ENCODE measurements at places on chromosomes 2 and 18.

GRCh38 chr18:72830109-72830508, 37.7 kb downstream of the NETO1 start:
- no peak for DNase-seq

- DNase-seq: no peak
These were observed 73.3 kb upstream of the ATIC start for GRCh38 chr2:215238485-215239098.

- peak; percentile 45 for DNase-seq
These were observed 26.3 kb upstream of the CASP8 start for GRCh38 chr2:201233812-201234662.

DNA sequence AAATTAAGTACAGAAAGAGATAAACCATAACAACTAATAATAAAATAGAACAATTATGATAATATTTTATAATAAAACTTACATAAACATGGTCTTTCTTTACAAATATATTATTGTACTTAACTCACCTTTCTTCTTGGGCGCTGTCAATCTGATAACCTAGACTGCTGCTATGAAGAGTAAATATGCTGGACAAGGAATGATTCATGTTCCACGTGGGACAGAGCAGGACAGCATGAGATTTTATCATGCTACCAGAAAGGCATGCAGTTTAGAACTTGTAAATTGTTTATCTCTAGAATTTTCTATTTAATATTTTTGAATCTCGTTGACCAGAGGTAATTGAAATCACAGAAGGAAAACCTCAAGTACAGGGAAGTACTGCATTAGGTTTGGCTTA, 210.7 kb downstream of the ANKRD30B start:
- no peak for DNase-seq

DNA sequence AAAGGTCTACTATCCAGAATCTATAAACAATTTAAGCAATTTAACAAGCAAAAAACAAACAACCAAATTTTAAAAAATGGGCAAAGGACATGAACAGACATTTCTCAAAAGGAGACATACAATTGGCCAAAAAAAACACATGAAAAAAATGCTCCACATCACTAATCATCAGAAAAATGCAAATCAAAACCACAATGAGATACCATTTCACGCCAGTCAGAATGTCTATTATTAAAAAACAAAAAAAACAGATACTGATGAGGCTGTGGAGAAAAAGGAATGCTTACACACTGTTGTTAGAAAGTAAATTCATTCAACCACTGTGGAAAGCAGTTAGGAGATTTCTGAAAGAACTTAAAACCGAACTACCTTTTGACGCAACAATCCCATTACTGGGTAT, 66.4 kb upstream of the SESTD1 start:
- DNase-seq: no peak

DNA sequence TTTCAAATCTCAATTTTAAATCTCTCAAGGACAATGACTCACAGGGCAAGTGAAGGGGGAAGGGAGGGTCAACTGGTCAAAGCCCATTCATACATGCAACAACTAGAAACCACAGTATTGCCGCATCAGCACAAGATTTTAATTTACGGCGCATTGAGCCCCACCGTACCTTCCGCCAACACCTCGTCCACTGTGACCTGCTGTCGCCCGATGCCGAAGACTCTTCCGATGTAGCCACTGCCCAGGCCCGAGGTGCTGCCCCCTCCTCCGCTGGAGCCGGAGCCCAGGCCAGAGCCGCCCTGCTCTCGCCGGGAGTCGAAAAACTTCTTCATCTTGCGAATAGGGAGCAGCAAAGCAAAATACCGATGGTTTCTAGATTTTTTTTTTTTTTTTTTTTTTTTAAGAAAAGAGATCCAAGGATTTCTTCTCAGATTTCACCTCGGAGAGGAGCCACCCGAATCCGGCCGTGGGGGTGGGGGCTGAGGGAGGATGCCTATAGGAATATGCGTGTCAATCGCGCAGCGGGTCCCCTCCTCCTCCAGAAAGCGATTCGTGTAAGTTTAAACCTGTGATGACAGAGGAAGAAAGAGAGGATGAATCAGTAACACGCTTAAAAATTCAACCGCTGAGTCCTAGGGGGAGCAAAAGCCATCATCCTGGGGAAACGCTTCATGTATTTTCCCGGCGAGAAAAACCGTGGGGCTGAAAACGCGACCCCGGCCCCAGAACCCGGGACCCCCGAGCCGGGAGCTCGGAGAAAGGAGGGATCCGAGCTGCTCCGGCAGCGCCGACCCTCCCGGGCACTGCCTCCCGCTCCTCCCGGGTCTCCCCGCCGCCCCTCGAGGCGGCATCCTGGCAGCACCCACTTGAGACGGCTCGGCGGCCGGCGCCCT, 584 bp downstream of the AAK1 start:
- DNase-seq: no peak

DNA sequence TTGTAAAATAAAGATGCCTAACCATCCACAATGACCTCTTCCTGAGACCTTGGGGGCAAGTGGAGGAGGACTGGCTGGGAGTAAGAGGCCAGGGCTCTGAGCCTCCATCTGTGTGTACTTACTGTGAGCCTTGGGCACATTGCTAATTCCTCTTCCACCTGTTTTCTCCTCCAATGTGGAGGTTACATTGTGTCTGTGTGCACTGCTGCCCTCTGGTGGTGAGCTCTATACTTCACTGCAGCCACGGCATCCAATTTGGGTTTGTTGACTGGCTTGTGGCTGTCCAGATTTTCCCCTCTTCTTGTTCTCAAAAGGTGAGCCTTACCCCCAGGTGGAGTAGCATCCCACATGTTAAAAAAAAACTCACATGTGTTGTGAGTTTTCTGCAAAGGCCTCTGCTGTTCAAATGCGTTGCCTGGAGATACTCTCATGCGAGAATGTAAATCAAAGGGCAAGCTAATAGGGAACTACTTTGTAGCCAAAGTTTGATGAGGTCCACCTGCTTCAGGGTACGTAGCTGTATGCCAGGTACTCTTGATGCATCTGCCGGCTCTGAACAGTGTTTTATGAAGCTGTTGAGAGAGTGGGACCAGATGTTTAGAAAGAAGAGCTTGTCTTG, 80.8 kb downstream of the APOB start:
- DNase-seq: peak; percentile 90

DNA sequence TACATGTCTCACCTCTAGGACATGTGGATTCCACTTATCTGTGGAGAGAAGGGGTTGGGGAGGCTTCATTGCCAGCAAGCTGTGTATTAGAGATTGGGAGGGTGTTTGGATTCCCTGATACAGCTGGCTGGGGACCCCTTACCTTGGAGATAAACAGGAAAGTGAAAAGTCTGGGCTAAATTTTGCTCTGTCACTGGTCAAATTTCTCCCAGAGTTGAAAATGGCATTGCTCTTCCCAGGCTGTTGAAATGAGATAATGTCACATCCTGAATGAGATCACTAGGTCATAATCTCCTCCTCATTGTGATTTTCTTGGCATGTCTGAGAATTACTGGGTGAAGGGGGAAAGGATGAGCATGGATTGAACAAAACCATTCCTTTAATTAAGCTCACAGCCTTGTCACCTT, 265.0 kb upstream of the PARD3B start:
- no peak for DNase-seq

GRCh38 chr2:219174801-219175200, 1.9 kb downstream of the CNPPD1 start:
- no peak for DNase-seq

DNA sequence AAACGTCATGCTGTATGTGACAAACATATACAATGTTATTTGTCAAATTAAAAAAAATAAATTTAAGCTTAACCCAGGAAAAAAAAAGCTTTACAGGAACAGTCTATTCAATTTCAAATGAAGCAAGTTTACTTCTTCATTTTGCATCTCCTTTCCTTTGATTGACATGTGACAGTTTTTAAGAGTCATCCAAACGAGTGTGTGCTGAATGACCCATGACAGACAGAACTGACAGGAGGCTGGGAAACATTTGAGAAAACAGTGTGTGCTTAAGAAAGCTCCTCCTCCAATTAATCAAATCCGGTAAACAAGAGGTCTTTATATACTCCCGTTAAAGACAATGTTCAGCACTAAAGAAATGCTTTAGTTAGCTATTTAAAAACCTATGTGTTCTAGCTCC, 177.7 kb downstream of the SRBD1 start:
- DNase-seq: no peak

GRCh38 chr18:75209129-75209950, at the start of gene PTGR3:
Gene PTGR3, minus strand, starts transcription at chr18:75209139. Its CDS starts 81 bp downstream, at chr18:75209058.
- peak; percentile 76 for DNase-seq

DNA sequence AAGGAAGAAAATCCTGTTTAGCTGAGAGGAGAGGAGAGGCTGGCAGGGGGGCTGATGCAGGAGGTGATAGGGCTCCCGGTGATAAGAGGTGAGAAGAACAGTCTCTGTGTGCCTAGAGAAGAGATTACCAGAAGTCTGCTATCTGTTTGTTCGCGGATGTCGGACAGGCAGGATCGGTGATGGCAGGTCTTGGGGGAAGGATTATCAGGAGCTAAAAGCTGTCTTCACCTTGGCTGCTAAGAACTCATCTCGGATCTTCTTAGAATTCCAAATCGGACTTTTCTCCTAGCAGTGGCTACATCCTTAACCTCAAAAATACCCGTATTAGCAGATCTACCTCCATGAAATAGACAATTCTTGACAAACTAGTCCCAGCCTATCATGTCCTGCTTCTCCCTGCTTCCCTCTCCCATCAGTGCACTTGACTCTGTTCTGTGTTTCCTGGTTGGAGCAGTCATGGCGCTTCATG, 282.1 kb upstream of the TRIB2 start:
- DNase-seq: no peak

DNA sequence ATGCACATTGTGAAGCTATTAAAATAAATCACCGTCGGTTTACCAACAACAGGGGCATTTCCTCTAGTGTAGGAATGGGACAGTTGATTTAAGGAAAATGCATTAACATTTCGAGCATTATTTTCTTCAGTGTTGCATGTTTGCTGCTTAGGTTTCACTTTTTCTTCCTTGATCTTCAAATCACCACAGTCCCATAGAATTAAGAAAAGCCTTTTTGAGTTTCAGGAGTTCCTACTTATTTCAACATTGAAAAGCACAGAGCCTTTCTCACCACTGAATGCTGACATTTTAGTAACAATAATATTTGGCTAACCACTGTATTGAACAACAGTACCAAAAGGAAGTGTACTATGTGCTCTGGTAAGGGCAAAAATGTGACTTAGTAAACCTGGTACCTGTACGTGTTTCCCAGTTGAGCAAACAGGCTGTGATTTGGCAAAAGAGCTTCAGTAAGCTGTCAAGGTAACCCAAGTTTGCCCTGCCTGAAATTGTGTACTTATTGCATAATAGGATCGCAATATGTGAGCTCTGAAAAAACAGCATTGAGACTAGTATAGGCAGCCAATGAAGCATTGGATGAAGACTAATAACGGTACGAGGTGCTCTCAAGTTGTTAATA, 2.2 kb downstream of the LRRTM4 start:
- no peak for DNase-seq

DNA sequence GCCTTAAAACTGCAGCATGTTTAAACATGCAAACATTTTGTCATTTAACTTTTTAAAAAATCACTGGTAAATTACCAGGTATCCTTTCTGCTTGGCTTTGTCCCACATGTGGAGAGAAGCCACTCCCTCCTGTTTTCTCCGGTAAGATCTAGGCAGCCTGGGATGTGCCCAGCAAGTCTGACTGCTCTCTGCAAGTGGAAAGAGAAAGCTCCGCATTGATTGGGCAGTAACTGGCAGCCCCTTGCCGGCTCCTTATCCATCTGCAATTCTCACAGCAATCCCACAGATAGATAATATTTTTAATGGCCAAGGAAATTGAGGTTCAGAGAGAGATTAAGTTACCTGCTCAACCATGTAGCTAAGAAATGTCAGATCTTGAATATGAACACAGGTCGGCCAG, 136.1 kb downstream of the TMEM200C start:
- DNase-seq: no peak

- no peak for DNase-seq
These were observed 139.8 kb downstream of the HNMT start for GRCh38 chr2:138104071-138104470.

- DNase-seq: no peak
These were observed 306.0 kb downstream of the CLIP4 start for GRCh38 chr2:29420999-29421782.

- DNase-seq: no peak
These were observed 207.0 kb downstream of the ZNF407 start for GRCh38 chr18:74804677-74805076.

GRCh38 chr18:32893915-32894314, 121.1 kb upstream of the KLHL14 start:
- no peak for DNase-seq

- DNase-seq: no peak
These were observed 1250.2 kb downstream of the LRP1B start for GRCh38 chr2:140880573-140880972.

DNA sequence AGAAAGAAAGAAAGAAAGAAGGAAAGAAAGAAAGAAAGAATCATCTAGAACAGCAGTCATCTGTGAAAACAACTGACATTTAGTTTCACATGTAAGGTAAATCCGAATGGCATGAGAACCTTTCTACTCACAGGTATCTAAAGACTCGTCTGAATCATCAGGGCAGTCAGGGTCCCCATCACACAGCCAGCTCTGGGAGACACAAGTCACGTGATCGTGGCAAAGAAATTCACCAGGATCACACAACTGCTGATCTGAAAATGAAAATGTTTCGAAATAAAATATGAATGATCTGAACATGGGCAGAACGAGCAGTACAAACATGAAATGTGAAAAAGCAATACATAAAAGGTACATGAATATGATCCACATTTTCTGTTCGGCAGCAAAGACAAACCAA, 320.7 kb downstream of the LRP1B start:
- no peak for DNase-seq

- DNase-seq: no peak
These were observed 132.5 kb upstream of the SLC8A1 start for GRCh38 chr2:40584432-40584831.

- DNase-seq: no peak
These were observed 60.2 kb upstream of the TXNDC2 start for GRCh38 chr18:9825571-9826073.

- DNase-seq: no peak
These were observed 27.5 kb upstream of the GBX2 start for GRCh38 chr2:236195726-236196125.

DNA sequence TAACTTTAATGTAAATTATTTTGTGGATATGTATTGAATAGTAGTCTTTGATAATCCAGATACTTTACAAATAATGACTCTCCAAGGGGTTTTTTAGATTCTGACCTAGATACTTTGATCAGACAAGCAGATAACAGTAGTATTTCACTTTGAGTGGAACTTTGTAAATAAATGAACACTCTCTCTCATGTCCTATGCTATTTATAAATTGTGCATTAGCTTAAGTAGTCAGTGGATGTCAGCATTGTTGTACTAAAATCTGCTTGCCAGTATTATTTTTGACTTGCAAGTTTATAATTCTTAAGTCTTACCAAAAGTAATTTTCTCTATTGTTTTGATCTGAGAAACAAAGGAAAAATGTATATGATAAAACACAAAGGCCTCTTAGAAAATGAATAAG, 1113.1 kb upstream of the NRXN1 start:
- no peak for DNase-seq

- no peak for DNase-seq
These were observed 27.7 kb downstream of the AFTPH start for GRCh38 chr2:64551851-64552250.

GRCh38 chr2:145910416-145910815, 1390.5 kb upstream of the ZEB2 start:
- DNase-seq: no peak

- no peak for DNase-seq
These were observed 130.9 kb downstream of the NDUFA10 start for GRCh38 chr2:239894276-239894675.

GRCh38 chr2:235740821-235741220, 247.0 kb downstream of the AGAP1 start:
- no peak for DNase-seq
